A549 (cell line): ENCODE measurements at places on chromosomes 3 and 15. TPM values are rescaled to one million over a fixed set of nuclear protein-coding genes. Genes with fewer than 3 reads are reported as not detected.

GRCh38 chr15:90115783-90116182 is 13.5 kb upstream of the IDH2 start:
- DNase-seq, result no peak

- no peak for DNase-seq
Measured at GRCh38 chr3:41679374-41679773, 282.5 kb downstream of the ULK4 start.

DNA sequence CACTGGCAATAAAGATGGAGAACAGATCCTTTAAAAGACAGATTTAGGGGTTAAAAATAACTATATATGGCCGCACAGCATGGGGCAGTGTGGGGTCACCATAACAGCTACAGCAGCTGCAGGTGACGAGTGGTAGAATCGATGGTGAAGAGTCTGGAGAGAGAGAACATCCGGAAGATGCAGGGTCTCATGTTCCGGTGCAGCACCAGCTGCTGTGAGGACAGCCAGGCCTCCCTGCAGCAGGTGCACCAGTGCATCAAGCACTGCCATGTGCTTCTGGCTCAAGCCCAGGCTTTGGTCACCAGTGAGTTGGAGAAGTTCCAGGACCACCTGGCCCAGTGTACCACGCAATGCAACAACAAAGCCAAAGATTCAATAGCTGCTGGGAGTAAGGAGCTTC is 93.7 kb upstream of the IMPG2 start:
- DNase-seq, result no peak

DNA sequence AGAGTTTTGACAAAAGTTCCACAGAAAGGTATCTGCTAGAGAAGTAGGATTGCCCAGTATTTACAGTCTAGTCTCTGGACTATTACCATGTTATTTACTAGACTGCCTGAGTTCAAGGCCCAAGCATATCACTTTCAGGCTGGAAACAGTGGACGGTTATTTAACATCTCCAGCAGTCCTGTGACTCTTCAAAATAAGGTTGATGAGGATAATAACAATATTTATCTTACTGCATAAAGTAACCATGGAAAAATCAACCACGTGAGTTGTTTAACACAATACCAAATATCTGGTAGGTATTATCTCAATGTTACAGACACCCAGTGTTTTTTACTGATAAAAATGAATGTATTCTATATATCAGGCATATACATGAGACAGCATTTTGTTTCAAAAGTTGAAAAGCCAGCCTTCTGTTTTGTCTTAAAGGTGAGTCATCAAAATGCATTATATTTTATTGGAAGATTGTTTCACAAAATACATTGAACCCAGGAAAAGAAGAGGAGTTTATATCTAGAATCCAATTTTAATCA is 535.8 kb downstream of the TBL1XR1 start:
- no peak for DNase-seq

DNA sequence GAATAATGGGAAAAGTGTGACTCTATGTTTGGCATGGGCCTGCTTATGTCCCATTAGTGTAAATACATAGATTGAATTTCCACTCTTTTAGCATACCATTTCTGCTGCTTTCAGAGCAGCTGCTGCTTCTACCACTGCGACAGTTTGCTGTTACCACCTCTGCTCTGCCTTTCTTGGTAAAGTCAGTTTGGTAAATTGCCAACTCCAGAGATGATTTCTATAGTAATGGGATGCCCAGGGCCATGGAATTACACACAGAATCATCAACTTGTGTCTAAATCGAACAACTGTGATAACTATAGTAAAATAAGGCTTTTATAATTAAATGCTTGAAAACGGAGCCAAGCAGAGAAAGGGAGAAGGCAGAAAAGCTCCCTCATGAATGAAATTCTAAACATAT is 168.4 kb upstream of the VEPH1 start:
- no peak for DNase-seq

CFAP20DC gene
- 2.2 to 2.5 TPM (median 2.5 TPM) in 3 replicates for polyA plus RNA-seq

FHIT gene
- 0.76 to 2.8 TPM (median 0.92 TPM) in 3 replicates for polyA plus RNA-seq

GRCh38 chr15:41323611-41324010 is 8.8 kb downstream of the OIP5 start:
- no peak for DNase-seq

HIGD2B gene
- polyA plus RNA-seq, result not detected in 3 replicates

GRCh38 chr3:81952141-81952540 is 190.7 kb upstream of the GBE1 start:
- no peak for DNase-seq

GRCh38 chr3:57078344-57078634 is 17.8 kb downstream of the SPATA12 start:
- peak; percentile 44 for DNase-seq

DNA sequence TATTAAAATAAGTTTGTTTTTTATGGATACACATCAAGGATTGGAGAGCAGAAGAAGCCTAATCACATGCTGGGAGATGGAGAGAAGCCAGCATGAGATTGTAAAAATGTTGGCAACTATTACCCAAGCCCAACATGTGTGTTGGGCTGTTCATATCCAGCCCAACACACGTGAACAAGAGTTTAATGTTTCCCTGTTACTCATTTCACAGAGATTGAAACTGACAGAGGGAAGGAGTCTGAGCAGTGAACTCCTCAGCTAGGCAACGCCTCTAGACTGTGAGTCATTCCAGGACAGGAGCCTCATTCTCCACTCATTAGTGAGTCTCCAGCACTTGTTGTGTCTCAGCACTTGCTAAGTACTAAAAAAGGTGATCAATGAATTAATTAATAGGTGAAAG is 43.2 kb upstream of the CMSS1 start:
- DNase-seq, result no peak

GRCh38 chr15:73442421-73442820 is 543 bp upstream of the REC114 start:
- DNase-seq, result no peak

WDR76 gene
- polyA plus RNA-seq, result 15.6 to 18.1 TPM (median 17.5 TPM) in 3 replicates

GRCh38 chr15:72365844-72366243 is 10.0 kb downstream of the HEXA start:
- DNase-seq, result no peak

GRCh38 chr3:56860939-56861338 is 59.2 kb upstream of the ARHGEF3 start:
- DNase-seq, result no peak

- DNase-seq, result no peak
Measured at GRCh38 chr3:7764115-7764514, 737.5 kb upstream of the LMCD1 start.

SAMD7 gene
- polyA plus RNA-seq, result not detected in 3 replicates

- peak; percentile 4 for DNase-seq
Measured at GRCh38 chr3:30135190-30135589, 471.2 kb upstream of the TGFBR2 start.

DNA sequence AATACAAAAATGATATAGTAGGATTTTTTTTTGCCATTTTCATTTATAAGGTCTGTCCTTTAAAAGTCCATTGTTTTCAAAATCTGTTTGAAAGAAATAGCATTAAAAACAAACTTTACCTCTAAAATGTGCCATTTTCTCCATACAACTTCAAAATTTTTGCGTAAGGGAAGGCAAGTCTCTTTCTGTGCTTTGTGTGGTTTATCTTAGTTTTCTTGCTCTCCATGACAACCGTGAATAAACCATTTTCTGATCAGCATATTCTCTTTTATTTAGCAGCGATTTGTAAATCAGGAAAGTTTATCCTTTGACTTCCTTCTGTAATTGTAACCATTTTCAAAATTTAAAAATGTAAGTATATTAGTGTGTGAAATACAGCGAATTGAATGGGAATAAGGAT is 147.9 kb upstream of the CGNL1 start:
- DNase-seq, result no peak

DCLK3 gene
- polyA plus RNA-seq, result not detected in 3 replicates

GRCh38 chr3:43418601-43419272 is 132.4 kb downstream of the SNRK start:
- no peak for DNase-seq

DNA sequence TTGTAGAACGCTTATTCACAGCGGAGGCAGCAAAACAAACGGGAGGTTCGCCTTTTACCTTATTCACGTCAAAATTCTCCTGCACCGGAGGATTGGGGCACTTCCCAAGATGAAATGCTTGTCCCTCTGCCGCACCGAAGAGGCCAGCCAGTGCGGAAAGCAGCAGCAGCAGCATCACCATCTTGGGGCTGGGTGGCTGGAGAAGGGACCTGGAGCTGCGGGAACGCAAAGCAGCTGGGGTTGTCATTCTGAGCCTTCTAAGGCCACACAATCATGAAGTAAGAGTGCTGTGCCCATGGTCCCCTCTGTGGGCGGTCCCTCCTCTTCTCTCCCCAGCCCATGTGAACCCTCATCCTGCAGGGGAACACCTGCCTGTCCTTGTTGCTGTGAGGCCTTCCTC is 4.5 kb downstream of the APOD start:
- no peak for DNase-seq

- no peak for DNase-seq
Measured at GRCh38 chr3:52696830-52697631, 8.6 kb downstream of the GLT8D1 start.

- DNase-seq, result no peak
Measured at GRCh38 chr3:111911446-111911845, 52.4 kb downstream of the PHLDB2 start.

DNA sequence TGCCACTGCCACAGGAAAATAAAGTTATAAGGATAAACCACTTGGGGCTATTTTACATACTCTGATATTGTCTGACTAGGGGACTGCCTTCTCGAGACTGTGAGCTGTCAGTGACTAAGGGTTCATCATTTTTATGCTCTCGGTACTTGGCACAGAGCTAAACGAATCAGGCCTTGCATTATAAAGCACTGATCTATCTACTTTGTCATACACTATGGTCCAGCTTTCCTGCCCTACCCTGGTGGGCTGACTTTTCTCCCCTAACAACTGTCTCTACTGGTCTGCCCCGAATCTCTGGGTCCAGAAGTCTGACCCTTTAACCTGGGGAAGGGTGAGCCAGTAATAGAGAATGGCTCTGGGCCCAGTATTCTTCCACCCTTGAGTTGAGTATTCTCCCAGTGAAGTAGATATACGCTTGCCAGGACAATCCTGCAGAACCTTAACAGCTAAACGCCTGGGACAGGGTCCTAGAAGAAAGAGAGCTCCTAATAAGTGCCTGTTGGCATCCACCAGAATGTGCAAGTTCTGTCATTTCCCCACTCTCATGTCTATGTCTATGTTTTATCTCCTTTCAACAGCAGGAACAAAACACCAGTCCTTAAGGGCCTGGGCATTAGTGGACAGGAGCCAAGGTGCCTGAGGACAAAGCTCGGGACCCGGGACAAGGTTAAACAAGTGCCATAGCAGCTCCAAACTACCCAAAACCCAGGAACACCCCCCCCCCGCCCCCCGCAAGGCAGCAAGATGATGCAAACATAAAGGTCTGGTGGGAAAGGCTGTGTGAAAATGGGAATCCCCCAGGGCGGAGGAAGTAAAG is 1.2 kb downstream of the LARP6 start:
- no peak for DNase-seq
